Stimulated activated CD4-positive, alpha-beta T cell treated with anti-CD3 and anti-CD28 coated beads, Interleukin-1b, Interleukin-23, amount 100 ng/mL, for 1 hour (primary cell): ENCODE measurements at places on chromosomes 12 and 14.

- no peak for DNase-seq
Measured at GRCh38 chr12:104044158-104044557, 5.8 kb downstream of the GLT8D2 start.

- DNase-seq = no peak
Measured at GRCh38 chr12:94048757-94049156, 99.6 kb upstream of the PLXNC1 start.

- no peak for DNase-seq
Measured at GRCh38 chr14:54675236-54676128, 108.6 kb downstream of the SAMD4A start.

DNA sequence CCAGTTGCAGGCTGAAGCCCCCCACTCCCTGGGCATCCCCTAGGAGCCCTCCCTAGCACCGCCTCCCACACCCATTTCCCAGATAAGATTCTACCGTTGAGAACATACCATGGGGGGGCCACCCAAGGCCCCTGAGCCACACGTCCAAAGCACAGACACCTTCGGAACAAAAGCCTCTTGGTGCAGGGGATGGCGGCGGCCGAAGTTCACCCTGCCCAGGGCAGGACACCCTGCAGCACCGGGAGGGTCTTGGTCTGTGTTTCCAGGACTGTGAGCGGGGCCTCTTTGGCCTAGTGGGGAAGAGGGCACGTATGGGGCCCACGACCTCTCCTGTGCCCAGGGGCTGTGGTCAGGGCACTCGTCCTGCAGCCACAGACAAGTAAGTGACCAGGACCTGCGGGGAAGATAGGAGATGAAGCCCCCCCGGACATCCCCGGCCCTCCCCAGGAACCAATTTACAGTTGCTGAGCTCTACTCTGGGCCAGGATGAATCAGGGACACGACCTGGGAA lies 154.3 kb upstream of the C14orf180 start:
- DNase-seq = no peak

DNA sequence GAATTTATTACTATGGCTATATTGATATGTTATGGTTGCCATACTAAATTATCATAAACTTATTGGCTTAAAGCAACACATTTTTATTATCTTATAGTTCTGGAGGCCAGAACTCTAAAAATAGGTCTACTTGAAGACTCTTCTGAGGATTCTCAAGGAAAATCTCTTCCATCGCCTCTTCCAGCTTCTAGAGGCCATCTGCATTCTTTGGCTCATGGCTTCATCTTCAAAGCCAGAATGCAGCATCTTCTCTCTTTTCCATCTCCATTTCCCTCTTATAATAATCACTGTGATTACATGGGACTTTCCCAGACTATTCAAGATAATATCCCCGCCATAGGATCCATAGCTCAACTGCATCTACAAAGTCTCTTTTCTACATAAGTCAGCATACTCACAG lies 385.4 kb downstream of the RMST start:
- DNase-seq = no peak

GRCh38 chr14:24844011-24844410 lies 205.9 kb downstream of the STXBP6 start:
- no peak for DNase-seq

GRCh38 chr12:29376118-29376517 lies 4.9 kb downstream of the ERGIC2 start:
- no peak for DNase-seq

DNA sequence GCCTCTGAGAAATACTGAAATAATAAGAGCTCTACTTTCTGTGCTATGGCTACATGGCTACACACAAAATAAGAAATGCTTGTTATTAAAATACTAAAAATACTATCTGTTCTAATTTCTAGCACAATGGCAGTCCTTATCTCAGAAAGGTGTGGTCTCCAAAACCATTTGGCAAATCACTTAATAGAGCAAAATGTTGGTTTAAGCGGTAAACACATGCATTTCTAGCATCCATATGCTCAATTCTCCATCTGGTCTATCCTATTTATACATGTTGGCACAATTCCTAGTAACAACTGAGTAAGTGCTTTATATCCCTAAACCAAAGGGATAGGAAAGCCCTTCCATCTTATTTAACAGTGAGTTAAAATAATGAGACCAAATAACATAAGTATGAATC lies 107.0 kb downstream of the PAPLN start:
- DNase-seq = no peak

DNA sequence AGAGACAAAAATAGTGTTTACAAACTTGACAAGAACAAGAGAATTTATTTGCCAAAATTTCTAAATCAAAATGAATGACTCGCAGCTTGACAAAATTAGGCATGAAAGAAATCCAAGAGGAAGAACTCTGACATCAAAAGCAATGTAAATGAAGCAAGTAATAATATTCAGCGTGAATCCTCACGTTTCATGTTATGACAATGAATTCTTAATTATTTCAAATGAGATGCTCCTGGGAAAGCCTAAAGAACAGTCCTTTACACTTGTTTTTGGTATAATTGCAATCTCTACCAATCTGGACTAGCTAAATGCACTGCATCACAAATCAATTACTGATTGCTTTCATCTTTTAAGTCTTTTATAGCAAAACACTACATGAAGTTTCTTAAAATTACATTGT lies 29.1 kb downstream of the PIK3C2G start:
- no peak for DNase-seq

DNA sequence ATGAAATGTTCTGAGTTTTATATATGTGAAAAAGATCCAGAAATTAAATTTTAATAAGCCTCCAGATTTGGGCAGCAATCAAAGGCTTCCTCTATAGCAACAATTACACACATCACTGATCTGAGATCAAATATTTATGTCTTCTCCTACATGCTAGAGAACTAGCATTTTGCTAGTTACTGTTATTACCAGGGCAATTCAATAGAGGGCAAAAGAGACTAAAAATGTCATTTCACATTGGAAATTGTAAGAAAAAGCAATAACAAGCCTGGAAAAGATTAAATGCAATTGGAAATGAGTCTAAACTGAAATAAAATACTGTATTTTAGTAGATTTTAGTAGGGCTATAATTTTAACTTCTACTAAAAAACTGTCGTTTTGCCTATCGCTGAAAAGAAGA lies 32.6 kb upstream of the ANO6 start:
- no peak for DNase-seq

GRCh38 chr12:5376591-5377207 lies 55.2 kb upstream of the NTF3 start:
- no peak for DNase-seq

DNA sequence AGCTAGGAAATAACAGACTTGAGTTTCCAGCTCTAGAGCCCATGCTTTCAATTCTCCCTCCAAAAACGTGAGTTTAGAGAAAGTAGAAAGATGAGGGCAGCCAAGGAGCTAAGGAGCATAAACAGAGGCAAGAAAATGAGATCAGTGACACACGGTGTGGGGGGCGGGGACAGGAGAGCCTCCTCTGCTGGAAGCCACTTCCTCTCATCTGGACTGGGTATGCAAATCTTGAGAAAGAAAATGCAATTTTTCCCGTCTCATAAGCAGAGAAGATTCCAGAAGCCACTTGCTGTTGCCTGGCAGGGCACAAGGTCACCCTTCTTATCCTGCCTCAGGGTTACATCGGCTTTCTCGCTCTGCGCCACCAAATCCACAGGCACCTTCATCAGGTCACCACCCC lies 6.0 kb downstream of the OR10P1 start:
- DNase-seq = no peak

GRCh38 chr14:68862954-68863594 lies 70.2 kb upstream of the ZFP36L1 start:
- DNase-seq = peak; percentile 23

GRCh38 chr12:89834676-89835075 lies 126.0 kb upstream of the ATP2B1 start:
- no peak for DNase-seq

DNA sequence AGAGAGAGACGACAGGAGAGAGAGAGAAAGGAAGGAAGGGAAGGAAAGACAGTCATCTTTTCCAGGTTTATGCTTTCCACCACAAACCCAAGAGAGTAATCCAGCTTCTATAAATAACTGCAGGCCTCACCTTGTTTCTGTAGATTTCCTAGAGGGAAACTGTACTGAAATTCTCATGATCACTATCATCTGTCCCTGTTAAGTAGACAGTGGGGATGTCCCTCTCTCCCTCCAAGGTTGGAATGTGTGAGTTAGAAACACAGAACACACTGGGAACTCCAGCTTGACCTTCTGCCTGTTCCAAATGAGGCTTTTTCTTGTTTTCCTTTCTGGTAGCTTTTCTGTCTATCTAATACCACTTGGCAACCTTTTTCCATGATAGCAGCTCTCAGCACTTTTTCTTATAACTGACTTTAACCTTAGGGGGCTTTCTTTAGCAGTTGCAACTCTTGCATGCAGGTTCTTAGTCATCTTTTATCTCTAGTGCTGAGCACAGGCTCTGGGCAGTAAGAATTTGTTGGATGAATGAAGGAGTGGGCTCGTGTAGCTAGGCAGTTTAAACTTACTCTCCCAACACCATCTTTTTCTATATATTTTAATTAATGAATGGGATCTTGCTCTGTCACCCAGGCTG lies 22.8 kb upstream of the FBXO33 start:
- DNase-seq = no peak

GRCh38 chr14:38004610-38004879 lies 203.2 kb upstream of the SSTR1 start:
- DNase-seq = no peak

DNA sequence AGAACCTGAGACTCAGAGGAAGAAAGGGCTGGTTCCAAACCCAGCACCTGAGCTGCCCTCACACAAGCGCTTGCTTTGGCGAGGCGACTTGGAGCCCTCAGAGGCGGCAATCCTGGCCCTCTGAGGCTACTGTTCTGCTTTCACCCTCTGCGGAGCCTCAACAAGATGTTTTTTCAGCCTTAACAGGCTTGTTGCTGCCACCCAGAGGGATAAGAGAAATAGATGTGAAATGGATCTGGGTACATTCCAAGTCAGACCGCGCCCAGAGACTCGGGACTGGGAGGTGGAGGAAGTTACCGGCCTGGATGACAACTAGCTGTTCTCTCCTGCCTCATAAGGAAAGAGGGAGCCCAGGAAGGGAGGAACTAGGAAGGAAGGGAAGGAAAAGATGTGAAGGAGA lies 89.6 kb downstream of the TTC7B start:
- no peak for DNase-seq

DNA sequence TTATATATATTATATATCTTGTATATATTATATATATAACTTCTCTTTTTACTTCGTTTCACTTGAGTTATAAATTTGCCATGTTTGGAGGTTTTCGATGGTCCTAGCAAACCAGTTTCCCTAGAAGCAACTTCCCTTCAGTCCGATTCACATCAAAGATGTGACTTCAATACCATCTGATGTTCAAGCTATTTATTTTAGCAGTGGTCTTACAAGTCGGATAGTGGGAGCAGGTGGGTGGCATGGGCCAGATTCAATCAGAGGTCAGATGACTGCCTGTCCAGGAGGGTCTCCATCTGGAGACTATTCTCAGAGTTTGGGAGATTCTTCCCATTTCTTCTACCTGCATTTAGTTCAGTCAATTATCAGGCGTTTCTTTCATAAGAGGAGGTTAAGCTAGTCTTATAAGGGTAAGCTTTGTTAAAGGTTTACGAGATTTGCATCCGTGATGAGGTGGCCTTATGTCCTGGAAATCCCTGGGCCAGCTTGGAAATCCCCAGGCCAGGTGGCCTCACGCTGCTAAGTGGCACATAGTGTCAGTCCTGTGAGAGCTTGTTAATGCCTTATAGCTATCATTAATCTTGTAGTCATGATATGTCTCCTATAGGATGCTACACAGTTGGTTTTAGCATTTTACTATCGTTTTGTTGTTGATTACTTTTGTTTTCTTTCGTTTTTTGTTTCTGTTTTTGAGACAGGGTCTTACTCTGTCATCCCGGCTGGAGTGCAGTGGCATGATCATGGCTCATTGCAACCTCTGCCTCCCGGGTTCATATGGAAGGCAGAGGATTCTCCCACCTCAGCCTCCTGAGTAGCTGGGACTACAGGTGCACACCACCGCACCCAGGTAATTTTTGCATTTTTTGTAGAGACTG lies 145.8 kb downstream of the BICD1 start:
- no peak for DNase-seq

GRCh38 chr14:23436327-23437132 lies 1.1 kb upstream of the MYH7 start:
- DNase-seq = no peak

DNA sequence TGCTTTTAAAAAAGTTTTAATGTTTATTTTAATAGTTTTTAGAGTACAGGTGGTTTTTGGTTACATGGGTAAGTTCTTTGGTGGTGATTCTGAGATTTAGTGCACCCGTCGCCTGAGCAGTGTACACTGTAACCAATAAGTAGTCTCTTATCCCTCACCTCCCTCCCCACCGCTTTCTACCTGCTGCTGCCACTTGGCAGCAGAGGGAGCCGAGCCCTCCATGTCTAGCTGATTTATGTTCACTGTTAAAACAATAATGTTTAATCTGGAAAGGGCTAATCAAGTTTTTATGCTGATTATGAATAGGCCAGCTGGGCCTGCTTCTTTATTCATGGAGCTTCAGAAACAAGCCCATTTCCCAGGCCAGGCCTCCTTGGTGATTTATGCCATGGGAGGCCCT lies 73.1 kb downstream of the ADCK1 start:
- DNase-seq = no peak

DNA sequence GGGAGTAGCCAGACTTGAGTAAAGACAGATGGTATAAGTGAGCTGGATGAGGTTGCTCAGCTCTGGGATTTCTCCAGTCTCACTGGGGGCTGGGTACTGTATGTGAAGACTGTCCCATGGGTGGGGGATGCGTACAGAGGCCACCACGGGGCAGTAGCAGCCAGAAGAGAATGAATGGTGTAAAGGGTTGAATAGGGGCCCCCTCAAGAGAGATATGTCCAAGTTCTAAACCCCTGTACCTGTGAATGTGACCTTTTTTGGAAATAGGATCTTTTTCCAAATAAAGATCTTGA lies 21.8 kb upstream of the BCDIN3D start:
- no peak for DNase-seq

DNA sequence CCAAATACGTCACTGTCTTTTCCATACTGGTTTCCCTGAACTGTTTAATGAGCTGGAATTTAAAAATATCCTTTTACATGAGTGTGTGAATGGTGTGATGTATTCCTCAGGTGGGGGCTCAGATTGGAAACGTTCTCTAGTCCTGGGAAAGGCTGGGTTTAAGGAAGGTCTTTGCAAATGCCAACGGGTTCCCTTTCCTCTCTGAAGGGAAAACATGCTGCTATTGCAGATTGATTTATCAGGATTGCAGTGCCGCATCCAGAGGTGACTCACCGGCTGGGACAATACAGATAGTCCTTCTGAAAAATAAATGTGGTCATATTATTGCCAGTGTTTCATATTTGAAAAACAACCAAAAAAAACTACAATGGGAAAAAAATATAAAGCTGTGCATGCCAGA lies 193.1 kb upstream of the FLRT2 start:
- DNase-seq = no peak

GRCh38 chr12:68759852-68760251 lies 13.9 kb downstream of the SLC35E3 start:
- no peak for DNase-seq

- no peak for DNase-seq
Measured at GRCh38 chr12:63319386-63319785, 168.4 kb upstream of the AVPR1A start.
